T-cell (primary cell): ENCODE measurements at places on chromosomes 2 and 18.

GRCh38 chr2:240997856-240998705, at the start of gene SNED1:
Gene SNED1 (plus strand): TSS chr2:240998618. CDS start chr2:240998838, 220 bp downstream.
- DNase-seq = peak; percentile 61

GRCh38 chr2:159137511-159138241, 148.8 kb downstream of the WDSUB1 start:
- DNase-seq = no peak

- no peak for DNase-seq
Observed at GRCh38 chr2:170530284-170530745, 184.8 kb upstream of the SP5 start.

DNA sequence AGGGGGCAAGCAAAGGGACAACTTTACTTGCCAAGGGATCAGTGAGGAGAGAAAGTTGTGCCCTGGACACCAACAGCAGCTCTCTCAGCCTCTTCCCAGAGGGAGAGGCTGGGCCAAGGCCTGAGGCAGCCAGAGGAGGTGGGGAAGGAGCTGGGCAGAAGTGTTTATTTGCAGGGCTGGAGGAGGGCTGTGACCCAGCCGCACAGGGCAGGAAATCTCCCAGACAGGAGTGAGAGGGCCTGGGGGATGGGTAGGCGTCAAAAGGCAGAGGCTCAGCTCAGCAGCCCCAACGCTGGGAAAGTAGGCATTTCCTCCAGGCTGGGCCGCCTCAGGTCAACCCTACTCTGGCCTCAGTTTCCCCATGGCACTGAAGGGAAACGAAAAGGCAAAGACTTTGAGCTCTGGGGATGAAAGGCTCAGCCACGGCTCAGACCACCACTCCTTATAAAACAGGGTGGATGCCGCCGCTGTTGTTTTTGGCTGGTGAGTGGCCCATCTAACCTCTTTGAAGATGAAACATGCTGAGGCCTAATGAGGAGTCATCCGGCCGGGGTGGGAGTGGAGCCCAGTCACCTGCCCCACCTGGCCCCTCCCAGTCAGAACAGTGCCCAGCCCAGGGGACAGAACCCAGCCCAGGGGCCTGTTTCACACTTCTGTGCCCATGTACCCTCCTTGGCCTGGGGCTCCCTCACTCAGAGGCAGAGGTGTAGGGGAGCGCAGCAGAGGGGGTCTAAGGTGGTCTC, 21.9 kb upstream of the SEMA4C start:
- peak; percentile 30 for DNase-seq

- DNase-seq = peak; percentile 68
Observed at GRCh38 chr2:181891966-181892798, 652 bp downstream of the ITPRID2 start.
